Activated naive CD4-positive, alpha-beta T cell (primary cell): ENCODE measurements at places on chromosomes 6 and 20.

DNA sequence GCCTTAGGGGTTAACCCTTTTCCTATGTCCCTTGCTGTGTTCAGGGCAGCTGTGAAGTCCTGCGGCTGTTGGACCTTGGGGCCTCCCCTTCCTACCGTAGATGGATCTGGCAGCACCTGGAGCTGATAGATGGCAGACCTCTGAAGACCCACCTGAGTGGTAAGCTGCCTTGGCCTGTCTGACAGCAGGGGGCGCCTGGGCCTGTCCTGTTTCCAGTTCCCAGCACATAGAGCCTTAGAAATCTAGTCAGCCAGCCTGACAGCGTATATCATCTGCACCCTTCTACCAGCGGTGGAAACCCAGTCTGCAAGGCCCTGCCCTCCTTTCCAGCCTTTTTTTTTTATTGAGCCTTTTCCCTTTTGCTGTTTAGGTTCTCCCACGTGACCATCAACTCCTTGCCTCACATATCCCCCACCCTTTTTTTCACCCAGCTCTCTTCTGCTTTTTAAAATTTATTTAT lies 26.6 kb downstream of the CNBD2 start:
- peak; percentile 84 for DNase-seq

DNA sequence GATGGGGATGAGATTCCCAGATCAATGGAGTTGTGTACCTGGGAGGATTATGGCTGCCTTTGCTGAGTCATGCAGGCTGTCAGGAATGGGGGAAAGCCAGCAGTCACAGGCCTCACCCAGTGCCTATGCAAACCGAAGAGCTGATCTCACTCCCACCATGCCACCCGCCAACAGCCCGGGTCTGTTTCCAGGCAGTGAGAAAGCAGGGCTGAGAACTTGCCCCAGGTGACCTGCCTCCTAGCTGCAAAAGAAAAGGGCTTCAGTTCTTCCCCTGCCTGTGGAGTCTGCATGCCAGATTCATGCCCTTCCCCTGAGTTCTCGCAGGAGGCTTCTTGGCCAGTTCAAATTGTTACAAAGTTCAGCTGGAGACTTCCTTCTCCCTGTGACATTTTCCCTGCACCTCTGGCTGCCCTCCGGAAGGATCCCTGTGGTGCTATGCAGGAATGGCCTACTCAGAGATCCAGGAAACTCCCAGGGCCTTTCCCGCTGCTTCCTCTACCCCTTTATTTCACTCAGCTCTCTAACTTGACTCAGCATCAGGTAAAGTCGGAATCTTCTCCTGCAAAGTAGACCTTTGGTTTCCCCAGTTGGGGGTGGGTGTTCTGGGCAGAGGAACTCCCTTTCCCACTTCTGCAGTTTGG lies 71.5 kb upstream of the B3GAT2 start:
- no peak for DNase-seq

- DNase-seq = no peak
Observed at GRCh38 chr20:13554076-13554475, 84.7 kb downstream of the TASP1 start.

DNA sequence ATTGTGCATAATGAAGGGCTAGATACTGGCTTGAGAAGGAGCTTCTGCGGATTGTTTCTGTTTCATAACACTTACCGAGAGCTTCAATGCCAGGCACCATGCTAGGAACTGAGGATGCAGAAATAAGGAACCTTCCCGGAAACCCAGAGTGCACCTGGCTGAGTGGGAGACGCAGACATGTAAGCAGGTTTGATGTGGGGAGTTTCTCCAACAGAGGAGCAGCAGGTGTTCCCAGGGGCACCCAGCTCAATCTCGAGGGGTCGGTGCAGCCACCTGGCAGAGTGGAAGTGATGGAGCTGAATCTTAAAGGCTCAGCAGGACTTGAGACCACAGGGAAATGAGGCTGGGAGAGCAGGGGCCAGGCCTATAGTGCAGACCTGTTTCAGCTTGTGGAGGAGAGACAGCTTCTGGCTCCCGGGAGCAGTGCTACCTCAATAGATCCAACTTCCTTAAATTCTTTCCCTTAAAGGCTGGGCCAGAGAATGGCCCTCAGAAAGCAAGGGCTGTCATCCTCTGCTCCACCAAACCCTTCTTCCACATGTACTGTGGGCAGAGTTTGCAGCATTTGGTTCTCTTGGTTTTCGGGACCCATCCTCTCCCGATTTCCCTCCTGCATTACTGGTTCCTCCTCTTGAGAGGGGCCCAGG lies 27.8 kb upstream of the SRC start:
- DNase-seq = no peak

DNA sequence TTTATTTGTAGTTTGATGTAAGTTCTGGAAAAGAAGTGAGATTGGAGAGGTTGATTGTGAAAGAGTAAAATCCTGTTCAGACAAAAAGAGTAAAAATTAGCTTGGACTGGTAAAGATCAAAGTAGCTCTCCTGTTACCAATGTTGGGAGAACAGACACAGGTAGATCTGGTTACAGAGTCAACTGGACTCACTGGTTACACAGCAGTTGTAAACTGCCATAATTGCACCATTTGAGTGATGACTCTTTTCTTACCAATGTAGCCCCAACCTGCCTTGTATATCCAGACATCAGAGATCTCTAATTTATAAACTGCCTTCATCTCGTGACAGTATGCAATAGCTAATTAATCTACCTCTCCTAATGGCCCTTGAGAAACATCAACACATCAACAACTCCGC lies 165.6 kb upstream of the PRSS16 start:
- no peak for DNase-seq

GRCh38 chr20:1862663-1863053 lies 32.5 kb upstream of the SIRPA start:
- no peak for DNase-seq

DNA sequence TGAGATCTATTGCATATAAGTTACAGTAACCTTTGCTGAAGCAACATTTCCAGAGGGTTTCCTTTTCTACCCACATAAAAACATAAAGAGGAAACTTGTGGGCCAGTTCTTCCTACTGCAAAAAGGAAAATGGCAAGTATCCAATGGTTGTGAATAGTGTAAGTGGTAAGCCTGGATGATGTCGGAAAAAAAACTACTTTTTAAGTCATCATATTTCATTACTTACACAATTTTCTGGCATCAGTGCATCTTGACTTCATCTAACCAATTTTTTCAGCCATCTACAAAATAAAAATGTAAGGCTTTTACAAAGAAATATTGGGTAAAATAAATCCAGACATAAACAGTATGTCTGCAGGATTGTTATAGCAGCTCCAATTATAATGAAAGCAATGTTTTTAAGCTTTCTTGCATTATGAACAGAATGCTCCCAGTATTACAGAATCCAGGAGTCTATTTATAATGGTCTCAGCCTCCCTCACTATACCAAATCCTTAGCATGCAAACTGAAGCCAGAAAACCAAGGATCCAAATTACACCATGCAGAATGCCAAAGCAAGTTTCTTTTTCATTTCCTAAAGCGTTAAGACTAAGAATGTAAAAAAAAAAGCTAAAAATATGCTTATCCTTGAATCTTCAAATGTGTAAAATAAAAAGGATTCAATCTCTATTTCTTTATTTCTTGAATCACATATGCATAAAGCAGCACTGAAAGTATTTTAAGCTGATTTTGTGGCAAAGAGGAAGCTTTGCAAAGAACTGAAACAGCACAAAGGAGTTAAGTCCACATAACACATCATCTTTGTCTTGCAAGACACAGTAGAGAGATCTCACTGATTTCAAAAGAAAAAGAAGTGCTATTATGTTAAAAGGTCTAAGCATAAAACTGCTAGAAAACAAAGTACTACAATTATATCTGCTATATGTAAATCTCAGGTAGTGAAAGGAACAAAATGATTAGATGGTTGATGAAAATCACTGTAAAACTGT lies 126.8 kb upstream of the HMGCLL1 start:
- DNase-seq = no peak
